ENCODE measurements at places on chromosomes 3 and 15. TPM values are rescaled to one million over a fixed set of nuclear protein-coding genes. Genes with fewer than 3 reads are reported as not detected.

Gene INKA1
- not detected for polyA plus RNA-seq

Gene SERPINI2
- 5.8 TPM for polyA plus RNA-seq

Gene GP5
- polyA plus RNA-seq = not detected

Gene DGKG
- 73.5 TPM for polyA plus RNA-seq

Gene ABTB1
- polyA plus RNA-seq = 3.7 TPM

Gene GOLGB1
- polyA plus RNA-seq = 37.2 TPM

Gene GOLGA6B
- polyA plus RNA-seq = not detected

Gene TP53BP1
- polyA plus RNA-seq = 30.5 TPM

Gene CCR9
- not detected for polyA plus RNA-seq

Gene TFRC
- 27.9 TPM for polyA plus RNA-seq

Gene COLQ
- not detected for polyA plus RNA-seq

Gene TEX9
- 1.2 TPM for polyA plus RNA-seq
